Activated gamma-delta T cell (primary cell): ENCODE measurements at places on chromosomes 7 and 10.

GRCh38 chr7:94324380-94325121, 70.1 kb upstream of the COL1A2 start:
- no peak for DNase-seq

DNA sequence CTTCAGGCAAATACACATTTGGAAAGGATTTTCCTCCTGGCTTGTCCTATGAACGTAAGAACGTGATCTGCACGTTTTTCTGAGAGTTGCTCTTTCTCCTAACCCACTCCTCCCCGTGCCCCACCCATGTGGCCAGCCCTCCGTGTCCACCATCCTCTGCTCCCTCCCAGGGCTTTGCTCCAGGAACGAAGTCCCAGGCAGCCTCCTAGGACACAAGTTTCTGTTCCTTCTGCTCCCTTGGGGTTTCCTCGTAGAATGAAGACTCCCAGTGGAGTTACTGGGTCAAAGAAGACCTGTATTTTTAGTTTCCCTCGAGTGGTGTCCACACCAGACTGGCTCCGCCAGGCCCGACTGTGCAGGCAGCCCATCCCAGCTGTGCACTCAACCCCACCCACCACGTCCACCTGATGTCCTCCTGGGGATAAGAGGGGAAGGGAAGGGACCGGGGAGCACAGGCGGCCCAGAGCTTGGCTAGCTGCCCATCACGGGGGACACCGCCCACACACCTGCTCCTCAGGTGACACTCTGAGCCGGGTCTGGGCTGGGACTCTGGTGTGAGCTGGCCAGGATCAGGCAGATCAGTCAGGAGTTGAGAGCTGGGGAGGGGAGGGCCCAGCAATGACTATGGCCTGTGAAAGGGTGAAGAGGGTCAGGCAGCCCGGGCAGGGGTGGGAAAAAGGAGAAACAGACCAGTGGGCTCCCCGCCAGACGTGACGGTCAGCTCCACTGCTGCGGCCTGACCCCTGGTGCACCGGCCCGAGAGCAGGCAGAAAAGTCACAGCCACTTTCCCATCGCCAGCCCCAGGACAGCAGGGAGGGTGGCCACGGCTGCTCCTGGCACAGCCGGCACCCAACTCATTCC, 54.3 kb upstream of the PPP2R2D start:
- DNase-seq: no peak

DNA sequence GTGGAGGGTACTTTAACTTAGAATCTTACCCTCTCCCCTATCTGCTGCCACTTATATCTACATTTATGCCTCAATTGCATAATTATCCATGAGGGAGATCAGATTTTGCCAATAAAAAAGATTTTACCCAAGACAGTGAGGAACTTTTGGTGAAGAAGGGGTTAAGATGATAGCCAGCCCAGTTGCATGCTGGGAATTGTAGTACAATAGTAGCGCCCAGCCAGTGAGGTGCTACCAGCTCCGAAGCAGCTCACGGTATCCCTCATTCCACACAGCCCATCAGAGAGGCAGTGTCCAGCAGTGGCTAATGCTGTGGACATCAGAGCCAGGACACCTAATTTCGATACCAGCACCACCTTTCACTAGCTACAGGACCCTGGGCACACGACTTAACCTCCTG, 5.9 kb upstream of the LGI1 start:
- no peak for DNase-seq

DNA sequence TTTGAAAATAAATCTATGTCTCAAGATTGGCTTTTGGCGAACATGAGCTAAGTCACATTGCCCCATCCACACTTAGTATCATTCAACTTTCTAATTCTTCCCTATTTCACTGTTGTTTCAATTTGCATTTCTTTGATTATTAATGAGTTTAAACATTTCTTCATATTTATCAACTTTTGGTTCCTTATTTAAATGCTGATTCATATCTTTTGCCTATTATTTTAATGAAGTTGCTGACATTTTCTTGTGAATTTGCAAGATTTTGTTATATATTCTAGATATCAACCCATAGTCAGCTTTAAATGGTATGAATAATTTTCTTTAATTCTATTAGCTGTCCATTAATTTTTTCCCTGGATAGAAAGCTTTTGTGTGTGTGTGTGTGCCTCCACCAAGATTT, 14.4 kb upstream of the TSGA13 start:
- no peak for DNase-seq

- DNase-seq: no peak
These were observed 236.0 kb downstream of the INHBA start for GRCh38 chr7:41466760-41467384.

DNA sequence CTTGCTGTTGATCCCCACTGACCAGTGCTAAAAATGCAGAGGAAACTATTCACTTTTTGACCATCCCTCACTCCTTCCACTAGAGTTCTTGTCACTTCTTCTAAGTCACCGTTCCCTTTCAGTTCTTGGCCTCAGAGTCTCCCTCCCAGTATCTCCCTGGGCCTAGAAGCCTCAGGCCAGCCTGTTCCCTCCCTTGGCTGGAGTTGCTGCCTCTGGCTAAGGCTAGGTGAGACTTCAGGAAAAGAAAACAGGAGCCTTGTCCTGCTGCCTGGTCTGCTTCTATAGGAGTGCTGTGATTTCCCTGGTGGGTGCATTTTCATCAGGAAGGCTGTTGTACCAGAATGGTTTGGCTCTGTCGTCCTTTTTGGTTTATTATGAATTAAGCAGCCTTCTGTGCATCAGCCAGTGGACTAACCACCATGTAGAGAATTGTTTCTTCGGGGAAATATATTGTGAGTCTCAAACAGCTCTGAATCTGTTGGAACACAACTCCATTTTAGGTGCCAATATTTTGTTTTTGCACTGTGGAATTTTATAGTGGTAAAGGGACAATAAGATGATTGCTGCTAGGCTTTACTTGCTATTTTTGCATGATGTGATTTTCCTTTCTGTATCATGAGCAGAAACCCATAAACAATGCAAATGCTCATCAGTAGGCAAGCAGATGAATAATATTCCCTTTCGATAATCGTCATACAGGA, 233.4 kb upstream of the FZD1 start:
- no peak for DNase-seq

DNA sequence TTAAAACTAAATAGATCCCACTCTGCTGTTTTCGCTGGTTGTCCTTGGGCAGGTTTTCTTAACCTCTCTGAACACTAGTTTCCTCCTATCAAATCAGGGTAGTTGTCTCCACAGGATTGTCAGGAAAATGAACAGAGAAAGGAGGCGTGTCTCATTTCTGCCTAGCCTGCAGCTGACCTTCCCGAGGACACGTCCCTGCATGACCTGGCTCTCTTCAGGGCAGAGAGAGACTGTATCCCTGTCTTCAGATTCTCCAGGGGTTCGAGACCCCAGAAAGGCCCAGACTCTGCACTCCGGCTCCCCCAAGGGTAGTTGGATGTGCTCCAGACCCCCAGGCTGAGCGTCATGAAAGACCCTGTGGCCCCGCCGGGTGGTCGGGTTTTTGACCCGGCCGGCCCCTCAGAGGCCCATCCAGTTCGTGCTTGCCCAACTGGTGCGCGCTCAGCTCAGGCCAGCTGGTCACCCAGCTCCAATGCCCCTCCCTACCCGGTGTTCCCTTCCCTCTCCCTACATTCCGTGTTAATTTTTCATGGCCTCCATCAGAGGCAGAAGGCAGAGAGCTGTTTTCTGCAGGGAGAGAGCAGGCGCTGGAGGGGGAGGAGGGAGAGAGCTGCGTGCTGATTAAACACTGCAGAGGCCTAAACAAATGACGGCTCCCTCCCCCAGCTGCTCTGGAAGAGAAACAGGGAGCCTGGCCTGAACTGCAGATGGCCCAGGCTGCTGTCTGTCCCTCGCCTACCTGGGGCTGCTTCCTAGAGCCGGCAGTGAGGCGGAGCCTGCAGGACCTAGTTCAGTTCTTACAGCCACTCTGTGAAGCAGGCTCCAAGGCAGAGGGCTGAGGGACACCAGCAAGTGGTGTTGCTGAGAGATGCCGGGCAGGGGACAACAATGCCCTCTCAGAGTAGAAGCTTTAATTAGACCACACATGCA, 86.2 kb upstream of the PPIF start:
- DNase-seq: no peak

DNA sequence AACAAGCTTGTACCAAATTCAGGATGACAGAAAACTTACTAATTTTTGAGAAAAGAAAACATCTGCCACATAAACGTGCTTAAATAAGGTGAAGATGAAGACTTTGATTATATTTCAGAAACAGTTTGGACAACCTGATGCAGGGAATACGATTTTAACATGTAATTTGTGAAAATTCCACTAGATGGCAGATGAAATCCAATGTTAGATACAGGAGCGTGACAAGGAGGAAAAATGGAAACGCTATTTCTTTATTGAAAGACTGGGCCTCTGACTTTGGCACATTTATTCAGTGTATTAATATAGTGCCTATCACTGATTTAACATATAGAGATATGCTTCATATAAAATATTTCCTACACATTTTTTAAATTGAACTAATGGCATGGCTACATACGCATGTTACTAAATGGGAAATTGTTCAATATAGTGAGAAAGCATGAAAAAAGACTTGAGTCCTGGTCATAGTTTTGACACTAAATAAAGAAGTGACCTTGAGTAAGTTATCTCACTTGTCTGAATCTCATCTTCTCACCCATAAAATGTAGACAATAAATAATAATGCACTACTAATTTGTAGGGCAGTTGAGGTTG, 60.7 kb downstream of the CD36 start:
- DNase-seq: no peak

DNA sequence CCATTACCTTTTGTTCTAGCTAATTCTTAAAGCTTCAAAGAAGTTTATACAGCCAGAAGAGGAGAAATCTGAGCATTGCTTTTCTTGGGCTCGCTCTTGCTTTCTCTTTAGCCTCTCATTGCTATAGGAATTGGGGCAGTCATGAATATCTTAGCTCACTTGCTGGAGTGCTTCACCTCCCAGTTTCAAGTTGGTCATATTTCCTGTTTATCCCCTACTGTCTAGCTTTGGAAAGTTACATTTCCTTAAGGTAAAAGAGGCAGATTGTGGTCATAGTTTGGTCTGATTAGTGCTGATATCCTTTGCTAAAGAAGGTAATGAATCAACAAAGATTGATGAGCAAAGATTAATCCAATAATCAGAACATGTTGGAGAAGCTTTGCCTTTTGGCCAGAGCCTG, 77.7 kb upstream of the GLI3 start:
- DNase-seq: no peak

GRCh38 chr7:29508608-29509007, 55.0 kb upstream of the PRR15 start:
- no peak for DNase-seq

GRCh38 chr7:1243964-1244416, 11.3 kb downstream of the UNCX start:
- DNase-seq: no peak

DNA sequence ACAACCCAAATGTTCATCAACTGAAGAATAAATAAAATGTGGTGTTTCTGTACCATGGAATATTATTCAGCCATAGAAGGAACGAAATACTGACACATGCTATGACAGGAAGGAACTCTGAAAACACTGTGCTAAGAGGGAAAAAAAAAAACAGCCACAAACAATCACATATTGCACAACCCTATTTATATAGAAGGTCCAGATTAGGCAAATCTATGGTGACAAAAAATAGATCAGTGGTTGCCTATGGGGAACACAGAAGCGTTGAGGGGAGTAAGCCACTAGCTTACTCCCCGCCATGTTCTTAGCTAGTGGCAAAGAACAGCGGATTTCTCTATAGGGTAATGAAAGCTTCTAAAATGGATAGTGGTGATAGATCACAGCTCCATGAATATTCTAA, 198.4 kb downstream of the TPST1 start:
- no peak for DNase-seq

GRCh38 chr10:4527281-4527970, 298.6 kb upstream of the AKR1E2 start:
- DNase-seq: no peak

GRCh38 chr7:25583621-25584020, 355.3 kb upstream of the NPVF start:
- no peak for DNase-seq

GRCh38 chr7:111215550-111215949, 124.6 kb downstream of the LRRN3 start:
- DNase-seq: no peak

GRCh38 chr7:142250705-142251104, 7.2 kb downstream of the PRSS58 start:
- DNase-seq: no peak

GRCh38 chr10:75634947-75635346, 203.5 kb downstream of the LRMDA start:
- DNase-seq: no peak
